Pulmonary artery endothelial cell (primary cell): ENCODE measurements at places on chromosomes 3 and 15.

DNA sequence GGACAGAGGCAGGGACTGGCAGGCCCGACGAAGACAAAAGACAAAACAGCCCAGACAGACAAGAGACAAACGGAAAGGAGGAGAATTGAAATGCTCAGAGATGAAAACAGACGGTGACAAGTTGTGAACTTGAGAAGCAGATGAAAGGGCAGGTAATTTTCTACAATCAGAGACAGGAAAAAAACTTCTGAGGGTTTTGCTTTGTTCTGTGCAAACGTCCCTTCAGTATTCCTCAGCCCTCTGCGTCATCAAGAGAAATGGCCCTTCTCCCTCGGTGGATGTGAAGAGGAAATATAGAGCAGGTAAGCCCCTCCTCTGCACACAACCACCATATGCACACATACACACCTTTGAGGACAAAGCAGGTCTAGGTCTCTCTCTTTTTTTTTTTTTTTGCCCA is 206.6 kb downstream of the UACA start:
- no peak for DNase-seq

GRCh38 chr15:87667643-87668042 is 588.9 kb downstream of the NTRK3 start:
- DNase-seq = no peak

DNA sequence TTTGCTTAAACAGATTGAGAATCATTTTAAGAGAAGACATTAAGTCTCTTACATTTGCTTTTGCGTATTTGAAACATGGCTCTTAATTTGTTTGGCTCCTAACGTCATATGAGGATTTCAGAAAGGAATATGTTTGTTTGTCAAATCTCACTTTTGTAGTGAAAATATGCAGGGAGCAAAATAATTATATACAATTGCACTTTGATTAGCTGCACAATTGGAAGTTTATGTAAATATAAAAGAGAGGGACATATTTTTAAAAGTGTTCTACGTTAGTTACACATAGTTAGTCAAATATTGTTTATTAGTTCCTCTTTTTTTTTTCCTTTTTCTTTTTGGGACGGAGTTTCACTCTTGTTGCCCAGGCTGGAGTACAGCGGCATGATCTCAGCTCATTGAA is 42.7 kb upstream of the GOLIM4 start:
- DNase-seq = no peak

- no peak for DNase-seq
Measured at GRCh38 chr3:1423566-1424089, 330.8 kb downstream of the CNTN6 start.

DNA sequence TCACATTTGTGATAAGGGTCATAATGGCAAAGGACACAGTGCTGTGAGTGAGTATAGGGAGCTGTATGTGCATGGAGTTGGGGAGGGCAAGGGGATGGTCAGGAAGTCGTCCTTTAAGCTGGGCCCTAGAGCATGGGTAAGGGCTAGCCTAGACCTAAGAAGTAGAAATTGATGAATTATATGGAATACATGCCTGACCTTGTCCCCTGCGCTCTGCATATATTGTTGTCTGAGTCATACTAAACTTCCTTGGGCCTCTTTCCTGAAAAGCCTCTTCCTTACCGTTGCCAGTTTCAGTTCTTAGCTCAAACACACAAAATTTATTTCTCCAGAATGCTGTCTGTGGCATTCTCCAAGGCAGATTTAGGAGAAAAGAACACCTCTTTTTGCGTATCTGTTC is 4.6 kb downstream of the SNRK start:
- no peak for DNase-seq

DNA sequence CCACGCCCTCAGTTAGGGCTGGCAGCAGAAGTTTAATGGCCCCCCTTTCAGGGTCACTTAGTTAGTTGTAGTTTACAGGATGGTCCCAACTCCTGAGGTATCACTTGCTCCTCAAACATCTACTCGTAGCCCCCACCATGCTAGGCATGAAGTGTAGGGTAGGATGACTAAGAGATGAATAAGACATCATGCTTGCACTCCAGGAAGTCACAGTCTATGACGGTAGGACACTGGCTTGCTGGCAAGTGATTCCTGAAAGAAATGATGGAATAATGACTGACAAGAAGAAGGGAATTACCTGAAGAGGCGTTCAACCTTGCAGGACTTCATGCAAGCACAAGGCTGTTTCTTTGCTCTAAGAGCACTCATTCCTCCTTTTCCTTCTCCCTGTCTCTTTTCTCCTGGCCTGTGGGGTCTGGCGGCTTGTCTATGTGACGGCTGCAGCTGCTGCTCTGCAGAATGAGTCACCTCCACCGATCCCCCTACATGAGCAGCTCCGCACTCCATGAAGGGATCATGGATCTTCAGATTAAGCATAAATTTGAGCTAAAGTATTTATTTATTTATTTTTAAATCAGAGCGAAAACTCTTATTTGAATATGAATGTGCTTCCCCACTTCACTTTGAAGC is 82.9 kb upstream of the BOC start:
- DNase-seq = no peak

DNA sequence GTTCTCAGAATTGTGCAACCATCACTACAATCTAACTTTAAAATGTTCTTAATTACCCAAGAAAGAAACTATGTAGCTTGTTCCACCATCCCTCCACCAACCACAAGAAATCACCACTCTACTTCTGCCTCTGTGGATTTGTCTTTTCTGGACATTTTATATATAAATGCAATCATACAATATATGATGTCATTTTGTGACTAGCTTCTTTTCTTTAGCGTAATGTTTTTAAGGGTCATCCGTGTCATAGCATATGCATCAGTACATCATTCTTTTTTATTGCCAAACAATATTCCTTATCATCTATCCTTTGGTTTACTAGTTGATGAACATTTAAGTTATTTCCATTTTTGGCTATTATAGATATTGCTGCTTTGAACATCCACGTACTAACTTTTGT is 5.8 kb downstream of the ROBO2 start:
- no peak for DNase-seq

- no peak for DNase-seq
Measured at GRCh38 chr15:63488398-63488960, 15.9 kb upstream of the USP3 start.

DNA sequence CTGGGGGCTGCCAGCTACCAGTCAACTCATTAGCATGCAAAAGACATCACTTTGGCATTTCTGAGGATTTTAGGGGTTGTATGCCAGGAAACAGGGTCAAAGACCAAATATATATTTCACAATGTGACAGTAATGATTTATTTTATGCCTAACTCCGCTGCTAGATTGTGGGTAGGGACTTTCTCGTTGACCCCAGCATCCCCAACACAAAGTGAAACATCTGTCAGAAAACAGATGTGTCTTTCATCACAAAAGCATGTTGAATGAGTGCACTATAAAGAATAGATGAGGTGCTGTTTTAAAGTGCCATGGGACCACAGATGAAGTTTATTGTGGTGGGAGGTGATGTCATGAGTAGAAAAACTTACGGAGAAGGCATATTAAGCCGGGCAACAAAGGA is 59.7 kb downstream of the ITPR1 start:
- DNase-seq = no peak

GRCh38 chr15:92682741-92683510 is 27.4 kb upstream of the FAM174B start:
- DNase-seq = no peak

DNA sequence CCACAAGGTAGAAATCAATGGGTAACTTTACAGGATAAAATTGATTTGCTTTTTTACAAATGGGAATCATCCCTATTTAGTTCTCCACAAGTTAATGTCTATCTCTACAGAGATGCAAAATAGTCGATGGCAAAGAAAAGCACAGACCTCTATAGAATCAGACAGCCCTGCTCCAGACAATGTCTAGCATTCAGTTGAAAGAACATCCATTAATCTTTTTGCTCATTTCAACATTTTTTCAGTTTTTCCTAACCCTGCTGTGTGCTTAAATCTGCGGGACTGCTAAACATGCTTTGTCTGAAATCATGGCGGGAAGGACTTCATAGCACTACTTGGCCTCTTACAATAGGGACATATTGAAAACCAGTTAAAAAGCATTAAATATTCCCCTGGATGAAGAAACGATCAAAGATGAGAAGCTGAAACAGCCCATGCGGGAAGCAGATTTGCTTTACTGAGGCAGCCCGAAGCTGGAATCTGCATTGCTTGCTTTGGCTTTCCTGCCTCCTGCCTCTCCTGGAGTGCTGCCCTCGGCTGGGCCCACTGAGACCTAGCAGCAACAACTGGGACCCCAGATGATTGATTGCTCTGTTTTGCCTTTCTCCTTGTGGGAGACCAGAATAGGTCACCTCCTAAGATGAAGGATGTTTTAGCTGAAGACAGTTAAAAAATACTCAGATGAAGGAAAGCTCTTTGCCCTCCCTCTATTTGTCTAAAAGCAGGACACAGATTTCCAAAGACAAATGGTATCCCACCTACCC is 38.5 kb upstream of the RASGRP1 start:
- no peak for DNase-seq

DNA sequence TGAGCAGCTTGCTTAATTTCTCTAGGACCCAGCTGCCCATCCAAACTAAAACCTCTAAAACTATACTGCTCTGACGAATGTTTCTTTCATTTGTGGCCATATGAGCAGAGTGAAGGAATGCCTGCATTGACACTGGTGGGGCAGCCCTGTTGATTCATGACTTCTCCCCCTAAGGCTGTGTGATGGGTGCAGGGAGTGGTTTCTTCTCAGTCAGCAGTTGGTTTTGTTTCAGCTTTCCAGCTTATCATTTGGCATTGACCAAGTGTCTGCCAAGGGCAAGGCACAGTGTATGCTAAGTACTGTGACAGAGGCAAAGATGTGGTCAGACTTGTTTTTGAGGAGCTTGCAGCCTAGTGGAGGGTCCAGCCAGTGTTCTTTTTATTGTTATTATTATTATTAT is 4.7 kb downstream of the ABHD6 start:
- no peak for DNase-seq

- DNase-seq = no peak
Measured at GRCh38 chr3:45984331-45985312, 11.0 kb downstream of the FYCO1 start.

- no peak for DNase-seq
Measured at GRCh38 chr3:12658593-12659058, 5.3 kb downstream of the RAF1 start.
